ENCODE measurements at places on chromosomes 4 and X. TPM values are rescaled to one million over a fixed set of nuclear protein-coding genes. Genes with fewer than 3 reads are reported as not detected.

Gene SHISA3
- not detected for polyA plus RNA-seq

Gene CXCL8
- polyA plus RNA-seq = 1.5 TPM

Gene CFI
- polyA plus RNA-seq = not detected

Gene OCIAD2
- polyA plus RNA-seq = 453 TPM

Gene BGN
- 0.12 TPM for polyA plus RNA-seq

Gene MAML3
- polyA plus RNA-seq = 0.09 TPM

Gene EPHA5
- polyA plus RNA-seq = not detected

DNA sequence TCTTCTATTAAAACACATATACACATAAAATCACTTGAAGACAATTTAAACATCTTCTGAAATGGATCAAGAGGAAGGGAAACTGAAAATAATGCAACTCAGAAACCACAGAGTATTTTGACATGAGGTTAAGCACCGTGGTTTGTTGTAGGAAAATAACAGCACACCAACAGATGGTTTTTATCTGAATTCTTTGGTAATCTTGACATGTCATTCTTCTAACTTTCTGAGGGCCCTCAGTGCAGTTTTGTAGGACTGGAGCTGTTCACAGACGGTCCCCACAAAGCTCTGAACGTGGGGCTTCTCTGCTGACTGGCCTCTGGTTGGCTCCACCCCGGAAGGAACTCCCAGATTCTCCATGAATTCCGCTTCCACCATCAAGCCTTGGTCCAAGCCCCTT is 16.0 kb upstream of the TLR8 start:
- DNase-seq = no peak

GRCh38 chr4:120524237-120524636 is 398.3 kb downstream of the PRDM5 start:
- DNase-seq = no peak

DNA sequence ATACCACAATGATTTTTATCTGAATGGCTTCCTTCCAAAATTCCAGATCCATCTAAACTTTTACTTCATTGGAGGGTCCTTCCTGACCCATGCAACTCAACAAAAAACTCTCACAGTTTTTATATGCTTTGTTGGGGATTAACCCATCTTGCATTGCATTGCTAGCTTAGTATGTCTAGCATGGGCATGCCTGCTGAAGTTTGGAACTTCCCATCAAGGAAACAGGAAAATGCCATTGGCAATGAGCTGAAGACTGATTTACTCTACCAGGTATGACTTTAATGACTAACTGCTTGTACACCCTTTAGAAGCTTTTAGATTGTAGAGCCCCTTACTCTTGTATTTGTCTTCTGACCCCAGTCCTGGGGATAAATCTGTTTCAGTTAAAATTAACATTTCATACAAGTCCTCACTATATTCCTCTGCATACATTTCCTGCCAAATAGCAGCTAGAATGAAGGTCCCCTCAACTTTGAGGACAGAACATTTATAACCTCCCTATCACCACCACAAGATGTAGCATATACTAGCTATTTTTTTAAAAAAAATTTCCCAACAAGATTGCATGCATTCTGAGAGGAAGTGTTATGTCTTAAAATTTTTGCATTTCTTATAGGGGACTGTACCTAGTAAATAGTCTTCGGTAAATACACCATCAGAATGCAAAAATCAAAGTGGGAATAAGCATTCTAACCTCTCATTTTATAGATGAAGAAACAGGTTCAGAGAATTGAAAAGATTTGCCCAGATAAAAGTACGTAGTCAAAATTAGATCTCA is 52.5 kb upstream of the ATXN3L start:
- DNase-seq = peak; percentile 61

DNA sequence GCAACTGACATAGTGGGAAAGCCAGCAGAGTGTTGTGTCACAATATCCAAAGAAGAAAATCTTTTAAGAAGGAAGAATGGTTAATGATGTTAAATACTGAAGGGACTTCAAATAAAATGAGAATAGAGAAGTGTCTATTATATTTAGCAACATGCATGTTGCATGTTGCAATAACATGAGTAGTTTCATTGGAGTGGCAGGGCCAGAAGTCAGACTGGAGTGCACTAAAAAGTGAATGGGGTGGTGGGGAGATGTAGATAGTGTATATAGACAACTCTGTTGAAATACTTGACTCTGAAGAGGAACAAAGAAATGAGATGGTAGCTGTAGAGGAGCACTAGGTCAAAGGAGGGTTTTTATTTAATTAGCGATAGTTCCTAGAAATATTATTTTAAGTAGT is 9.5 kb upstream of the AMMECR1 start:
- DNase-seq = no peak

DNA sequence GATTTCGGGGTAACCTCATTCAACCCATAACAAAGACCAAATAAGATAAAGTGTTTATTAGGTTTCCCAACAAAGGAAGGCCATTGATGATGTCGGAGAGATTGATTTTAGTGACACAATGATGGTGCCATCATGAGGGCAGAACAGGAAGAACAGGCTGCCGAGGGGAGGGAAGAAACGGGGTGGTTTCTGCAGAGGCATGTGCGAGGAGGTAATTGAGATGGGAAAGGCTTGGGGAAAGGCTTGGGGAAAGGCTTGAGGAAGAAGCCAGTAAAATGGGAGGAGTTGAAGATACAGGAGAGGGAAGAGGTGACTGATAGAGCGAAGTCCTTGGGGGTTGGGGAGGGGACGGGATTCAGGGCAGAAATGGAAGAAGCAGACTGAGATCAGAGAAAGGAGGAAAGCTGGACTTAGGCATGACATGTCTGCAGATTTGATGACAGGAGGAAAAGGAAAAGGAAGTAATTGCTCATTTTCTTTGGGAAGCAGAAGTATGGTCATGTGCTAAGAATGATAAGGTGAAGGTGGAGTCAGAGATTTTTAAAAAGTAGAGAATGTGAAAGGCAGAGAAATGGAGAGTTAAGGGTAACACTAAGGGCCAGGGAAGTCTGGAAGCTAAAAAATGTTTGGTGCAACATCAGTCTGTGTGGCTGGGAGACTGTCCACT is 6.0 kb downstream of the HPSE start:
- no peak for DNase-seq

GRCh38 chrX:115204040-115204439 is 14.8 kb downstream of the RBMXL3 start:
- no peak for DNase-seq

DNA sequence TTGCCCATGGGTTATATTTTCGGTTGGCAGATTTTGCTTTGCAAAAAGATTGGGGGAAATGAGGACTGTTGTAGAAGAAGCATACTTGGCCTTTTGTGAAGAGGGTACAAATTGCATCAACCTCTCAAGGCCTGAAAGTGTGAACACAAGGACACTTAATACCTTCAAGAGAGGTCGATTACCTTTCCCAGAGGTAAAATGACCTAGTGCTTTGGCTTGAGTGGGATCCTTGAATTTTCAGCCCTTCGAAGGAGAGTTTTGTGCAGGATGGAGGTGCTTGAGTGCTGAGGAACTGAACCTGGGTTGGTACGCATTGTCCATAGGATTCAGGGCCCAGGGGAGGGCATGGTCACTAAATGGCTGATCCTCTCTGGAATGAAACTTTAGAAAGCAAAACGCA is 27.6 kb upstream of the NKAP start:
- DNase-seq = no peak

DNA sequence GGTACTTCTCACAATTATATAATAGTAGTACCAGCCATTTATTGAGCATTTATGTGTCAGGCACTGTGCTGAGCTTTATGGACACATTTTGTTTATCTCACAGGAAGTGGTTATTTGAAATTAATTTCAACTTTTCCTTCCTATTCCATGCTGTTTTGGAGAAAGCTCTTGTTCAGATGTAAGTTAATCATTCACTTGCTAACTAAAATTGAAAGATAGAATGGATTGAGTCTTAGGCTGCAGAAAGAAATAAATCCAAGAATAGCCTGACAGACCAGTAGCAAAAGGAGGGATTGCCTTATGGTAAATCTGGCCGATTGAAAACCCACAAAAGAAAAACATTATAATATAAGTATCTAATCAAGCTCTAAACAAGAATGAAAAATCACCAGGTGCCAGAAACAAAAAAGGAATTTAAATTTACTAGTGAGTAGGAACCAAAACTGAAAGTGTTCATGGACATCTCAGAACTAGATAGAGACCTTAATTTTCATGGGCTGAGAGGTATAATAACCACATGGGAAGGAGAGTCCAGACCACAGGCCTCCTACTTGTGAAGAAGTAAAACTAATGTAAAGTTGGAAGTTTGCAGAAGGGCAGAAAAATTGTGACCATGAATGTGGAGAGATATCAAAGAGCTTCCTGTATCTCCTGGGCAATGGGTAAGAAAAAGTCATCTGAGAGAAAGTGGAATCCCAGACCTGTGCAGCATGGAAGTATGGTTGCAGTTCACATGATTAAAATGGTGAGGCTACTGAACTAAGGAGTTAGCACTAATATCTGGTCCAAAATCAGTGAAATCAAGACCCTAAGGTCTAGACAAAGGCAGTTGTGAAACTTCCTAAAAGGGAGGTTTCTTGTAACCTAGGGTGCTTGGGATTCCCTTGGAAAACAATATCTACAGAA is 38.0 kb downstream of the RADX start:
- no peak for DNase-seq

GRCh38 chrX:76454456-76454927 is 27.0 kb downstream of the MAGEE1 start:
- DNase-seq = peak; percentile 9

DNA sequence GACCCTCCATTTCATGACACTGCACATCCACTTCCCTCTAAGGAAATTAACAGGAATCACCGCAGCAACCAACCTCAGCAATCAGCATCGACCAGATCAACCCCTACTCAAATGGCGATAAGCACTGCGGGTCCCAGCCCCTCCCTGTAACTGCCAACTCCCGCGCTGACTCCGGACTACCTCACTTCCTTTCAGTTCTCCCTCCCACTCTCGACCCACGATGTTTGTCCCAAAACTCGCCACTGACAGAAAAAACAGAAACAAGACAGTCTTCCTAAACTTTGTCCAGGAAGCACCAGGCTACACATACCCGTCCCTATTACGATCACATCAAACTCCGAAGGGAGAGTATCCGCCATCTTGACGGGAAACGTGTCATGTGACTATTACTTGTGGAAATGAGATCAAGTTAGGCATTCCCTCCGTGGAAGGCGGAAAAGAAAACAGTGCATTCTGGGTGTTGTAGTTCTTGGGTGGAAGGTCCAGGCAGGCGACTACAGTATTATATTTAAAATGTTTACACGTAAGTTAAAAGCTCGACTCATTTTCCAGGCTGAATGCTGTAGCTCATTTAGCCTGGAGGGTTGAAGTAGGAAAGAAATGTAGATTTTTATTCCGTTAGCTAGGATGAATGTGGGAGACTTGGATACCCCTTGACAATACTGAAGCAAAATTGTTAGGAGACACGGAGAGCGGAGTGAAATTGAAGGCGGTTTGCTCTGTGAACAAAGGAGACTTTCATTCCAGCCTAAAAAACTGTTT is at the start of gene CHM:
TSS of gene CHM (minus strand) at position 385 of the 762 bp plus-strand sequence. CDS start at position 359, 26 bp downstream.
- DNase-seq = peak; percentile 79

- no peak for DNase-seq
Observed at GRCh38 chr4:126409746-126410145, 1095.0 kb downstream of the FAT4 start.

DNA sequence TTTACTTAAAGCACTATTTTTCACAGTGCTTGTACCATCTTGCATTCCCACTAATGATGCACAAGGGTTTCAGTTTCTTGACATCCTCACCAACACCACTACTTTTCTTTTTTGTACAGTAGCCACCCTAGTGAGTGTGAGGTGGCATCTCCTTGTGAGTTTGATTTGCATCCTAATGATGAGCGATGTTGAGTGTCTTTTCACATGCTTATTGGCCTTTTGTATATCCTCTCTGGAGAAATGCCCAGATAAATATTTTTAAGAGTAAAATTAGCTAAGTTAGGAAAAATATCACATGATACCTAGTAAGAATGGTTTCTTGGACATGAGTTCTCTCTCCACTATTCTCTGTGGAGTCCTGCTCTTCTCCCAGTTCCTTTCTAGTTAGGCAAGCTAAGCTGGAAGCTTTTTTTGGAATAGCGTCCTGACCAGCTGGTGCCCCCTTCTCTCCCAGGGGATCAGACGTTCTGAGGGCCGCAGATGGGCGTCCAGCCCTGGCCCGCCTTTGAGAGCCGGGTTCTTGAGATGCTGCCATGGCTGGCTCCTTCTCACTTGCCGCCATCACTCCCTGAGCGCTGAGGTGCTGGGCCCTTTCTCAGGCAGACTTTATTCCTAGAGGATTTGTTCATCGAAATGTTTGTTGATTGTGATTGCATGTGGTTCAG is 132.1 kb downstream of the ARHGAP10 start:
- DNase-seq = no peak

DNA sequence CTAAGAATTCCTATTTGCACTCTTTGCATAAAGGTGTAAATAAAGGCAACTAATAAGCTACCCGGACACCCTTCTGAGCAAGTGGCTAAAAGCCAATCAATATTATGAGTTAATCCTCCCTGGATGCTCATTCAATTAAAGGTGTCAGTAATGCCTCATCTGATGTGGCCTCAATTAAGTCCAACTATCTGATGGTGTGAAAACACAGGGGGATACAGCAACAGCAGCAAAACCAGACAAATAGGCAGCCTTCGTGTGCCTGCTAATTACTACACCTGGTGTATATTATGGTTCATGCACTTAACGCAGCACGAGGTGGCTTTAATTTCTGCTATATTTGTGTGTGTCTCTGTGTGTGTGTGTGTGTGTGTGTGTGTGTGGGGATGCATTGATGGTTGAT is 244.4 kb downstream of the DCLK2 start:
- no peak for DNase-seq

GRCh38 chr4:2322841-2323240 is 60.9 kb upstream of the MXD4 start:
- no peak for DNase-seq

- peak; percentile 35 for DNase-seq
Observed at GRCh38 chr4:186844059-186844681, 120.5 kb upstream of the FAT1 start.

DNA sequence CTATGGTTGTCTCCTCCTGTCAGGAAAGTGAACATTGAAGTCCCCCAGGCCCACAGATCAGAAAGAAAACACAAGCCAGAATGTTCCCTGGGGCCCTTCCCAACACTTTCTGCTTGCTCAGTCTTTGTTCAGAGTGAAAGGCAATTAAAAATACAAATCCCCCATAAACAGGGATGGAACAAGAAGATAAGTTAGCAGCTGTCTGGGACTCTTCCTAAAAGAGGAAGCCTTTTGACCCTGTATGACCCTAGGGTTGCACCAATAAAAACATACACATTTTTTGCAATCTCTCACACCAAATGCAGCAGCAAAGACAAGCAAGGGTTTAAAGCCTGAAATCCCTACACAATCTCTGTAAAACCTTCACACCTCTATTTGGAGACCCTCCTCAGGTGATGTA is 22.6 kb downstream of the IRF2 start:
- no peak for DNase-seq

- no peak for DNase-seq
Observed at GRCh38 chr4:87211249-87211952, 9.0 kb downstream of the KLHL8 start.

- DNase-seq = peak; percentile 42
Observed at GRCh38 chrX:129726307-129727111, 12.3 kb upstream of the XPNPEP2 start.

- DNase-seq = no peak
Observed at GRCh38 chr4:5573965-5574364, 134.4 kb downstream of the EVC2 start.
